ENCODE measurements at places on chromosomes 1 and 21. TPM values are rescaled to one million over a fixed set of nuclear protein-coding genes. Genes with fewer than 3 reads are reported as not detected.
A peak's percentile ranks its signal among the peaks of the same experiment; 100 is the strongest.

GRCh38 chr1:209319057-209319432, 264.5 kb upstream of the CAMK1G start:
- no peaks in the 10 kb centered on the region for H3K36me3 ChIP-seq
- no peak for DNase-seq
- no peaks in the 10 kb centered on the region for H3K4me1 ChIP-seq
- H3K27me3 ChIP-seq: no peaks in the 10 kb centered on the region
- no peak overlapping the region for H3K4me3 ChIP-seq

- no peaks in the 10 kb centered on the region for H3K36me3 ChIP-seq
- H3K4me1 ChIP-seq: no peaks in the 10 kb centered on the region
- no peak overlapping the region for H3K4me3 ChIP-seq
- H3K27me3 ChIP-seq: no peaks in the 10 kb centered on the region
These were observed 423.4 kb downstream of the NUF2 start for GRCh38 chr1:163745204-163745603.

- H3K27me3 ChIP-seq: no peaks in the 10 kb centered on the region
- DNase-seq: no peak
- H3K27ac ChIP-seq: no peak overlapping the region
- no peaks in the 10 kb centered on the region for H3K36me3 ChIP-seq
- H3K4me3 ChIP-seq: no peak overlapping the region
- no peaks in the 10 kb centered on the region for H3K4me1 ChIP-seq
These were observed 67.0 kb upstream of the KLHDC7A start for GRCh38 chr1:18413541-18414305.

SYT14 gene
- not detected for total RNA-seq

DNA sequence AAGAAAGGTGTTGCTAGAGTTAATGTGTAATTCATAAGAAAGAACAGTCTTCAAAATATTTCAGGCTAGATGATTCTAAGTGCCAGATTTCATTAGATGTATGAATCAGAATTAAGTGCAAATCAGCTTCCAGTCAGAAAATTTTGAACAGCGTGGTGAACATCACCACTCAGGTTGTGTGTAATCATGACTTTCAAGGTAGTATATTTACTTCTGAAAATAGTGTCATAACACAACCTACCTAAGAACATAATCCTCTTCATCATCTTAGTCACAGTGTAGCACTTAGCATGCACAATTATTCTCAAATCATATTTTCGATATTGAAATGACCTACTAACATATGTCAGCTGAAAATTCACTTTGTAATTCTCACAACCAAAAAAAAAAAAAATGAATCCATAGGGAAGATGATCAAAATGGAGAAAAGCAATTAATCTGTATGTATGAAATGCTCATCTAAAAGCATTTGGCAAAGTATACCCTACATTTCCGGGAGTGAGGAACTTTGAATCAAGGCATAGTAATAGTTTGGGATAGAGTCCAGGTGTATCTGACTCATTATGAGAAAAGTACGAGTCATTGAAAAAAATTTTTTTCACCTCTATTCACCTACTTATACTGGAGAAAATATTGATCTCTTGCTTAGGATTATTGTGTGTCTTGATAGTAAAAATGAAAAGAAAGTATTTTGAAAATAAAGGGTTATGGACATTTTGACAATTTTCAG, 221.8 kb upstream of the CHRM3 start:
- H3K4me1 ChIP-seq: no peaks in the 10 kb centered on the region
- H3K27me3 ChIP-seq: no peaks in the 10 kb centered on the region
- no peak overlapping the region for H3K4me3 ChIP-seq

DNA sequence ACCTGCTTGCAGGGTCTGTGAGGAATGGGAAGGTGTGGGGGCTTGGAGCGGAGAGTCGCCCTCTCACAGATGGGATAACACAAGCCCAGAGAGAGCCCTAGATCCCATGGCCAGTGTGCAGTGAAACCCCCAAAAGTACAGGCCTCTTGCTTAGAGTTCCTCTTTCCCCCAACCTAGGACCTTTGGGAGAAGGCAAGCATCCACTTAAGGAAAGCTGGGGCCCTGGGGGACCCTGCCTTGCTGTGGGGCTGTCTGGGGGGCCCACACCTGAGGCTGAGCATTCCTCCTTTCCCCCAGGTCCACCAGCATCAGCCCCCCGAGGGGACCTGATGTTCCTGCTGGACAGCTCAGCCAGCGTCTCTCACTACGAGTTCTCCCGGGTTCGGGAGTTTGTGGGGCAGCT, 1.1 kb downstream of the VWA1 start:
- H3K27ac ChIP-seq: peak overlapping the region; percentile 94
- H3K27me3 ChIP-seq: no peaks in the 10 kb centered on the region
- H3K4me1 ChIP-seq: peaks cover 65% of the 10 kb centered on the region
- peak overlapping the region; percentile 87 for H3K4me3 ChIP-seq

CHI3L2 gene
- 0.77 TPM for total RNA-seq

GRCh38 chr1:20602851-20603450, 14.1 kb downstream of the CDA start:
- H3K27me3 ChIP-seq: no peaks in the 10 kb centered on the region
- H3K4me1 ChIP-seq: no peaks in the 10 kb centered on the region

DNA sequence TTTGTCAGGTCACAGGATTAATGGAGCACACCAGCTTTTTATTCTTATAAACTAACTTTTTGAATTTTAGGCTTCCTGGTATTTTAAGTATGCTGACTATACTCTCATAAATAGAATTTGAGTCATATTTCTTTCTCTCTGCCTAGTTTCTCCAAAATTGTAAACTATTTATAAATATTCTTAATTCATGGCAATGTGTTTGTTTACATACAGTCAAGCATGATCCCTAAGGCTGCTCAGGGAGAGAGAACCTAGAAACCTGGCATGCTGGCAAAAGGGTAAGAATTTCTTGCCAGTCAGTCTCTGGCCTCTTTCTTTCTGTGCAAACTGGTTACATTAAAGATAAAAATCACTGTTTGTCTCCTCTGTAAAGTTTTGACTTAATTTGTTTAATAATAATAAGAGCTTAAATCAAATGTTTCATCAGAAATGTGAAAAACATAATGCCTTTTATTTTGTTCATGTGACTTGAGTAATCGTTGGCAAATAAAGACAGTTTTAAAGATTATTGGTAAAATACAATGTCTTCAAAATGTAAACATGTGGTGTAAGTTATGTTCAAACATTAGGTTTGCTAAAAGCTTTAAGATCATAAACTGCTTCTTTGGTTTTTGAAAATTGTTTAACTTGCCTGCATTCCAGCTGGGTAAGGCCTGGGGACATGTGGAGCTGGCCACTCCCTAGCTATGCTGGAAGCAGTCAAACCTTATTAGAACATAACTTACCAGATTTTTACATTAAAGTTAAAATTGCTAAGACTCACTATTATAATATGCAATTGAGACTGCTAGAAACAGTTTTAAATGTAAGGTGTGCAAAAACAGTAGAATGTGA, 1401.7 kb downstream of the NCAM2 start:
- H3K27me3 ChIP-seq: no peaks in the 10 kb centered on the region
- no peaks in the 10 kb centered on the region for H3K36me3 ChIP-seq
- no peaks in the 10 kb centered on the region for H3K4me1 ChIP-seq
- no peak overlapping the region for H3K4me3 ChIP-seq
- no peak overlapping the region for H3K27ac ChIP-seq

DNA sequence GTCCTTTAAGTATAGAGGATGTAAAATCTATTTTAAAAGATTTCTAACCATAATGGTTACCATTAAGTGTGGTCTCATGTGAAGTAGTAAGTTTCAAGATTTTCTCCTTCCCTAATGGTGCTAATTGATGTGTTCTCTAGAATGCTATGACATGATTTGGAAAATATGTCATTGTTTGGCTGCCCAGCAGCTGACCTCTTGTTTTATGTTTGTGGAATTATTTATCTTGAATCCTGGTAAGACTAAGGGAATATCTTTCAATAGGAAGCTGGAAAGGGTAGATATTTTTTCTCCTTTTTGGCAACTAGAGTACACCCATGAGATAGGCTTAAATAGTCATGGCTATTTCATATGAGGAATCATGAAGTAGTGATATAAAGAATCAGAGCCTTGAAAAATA, 139.8 kb upstream of the CHODL start:
- no peaks in the 10 kb centered on the region for H3K36me3 ChIP-seq
- no peaks in the 10 kb centered on the region for H3K27me3 ChIP-seq
- H3K4me3 ChIP-seq: no peak overlapping the region
- H3K4me1 ChIP-seq: no peaks in the 10 kb centered on the region

DNA sequence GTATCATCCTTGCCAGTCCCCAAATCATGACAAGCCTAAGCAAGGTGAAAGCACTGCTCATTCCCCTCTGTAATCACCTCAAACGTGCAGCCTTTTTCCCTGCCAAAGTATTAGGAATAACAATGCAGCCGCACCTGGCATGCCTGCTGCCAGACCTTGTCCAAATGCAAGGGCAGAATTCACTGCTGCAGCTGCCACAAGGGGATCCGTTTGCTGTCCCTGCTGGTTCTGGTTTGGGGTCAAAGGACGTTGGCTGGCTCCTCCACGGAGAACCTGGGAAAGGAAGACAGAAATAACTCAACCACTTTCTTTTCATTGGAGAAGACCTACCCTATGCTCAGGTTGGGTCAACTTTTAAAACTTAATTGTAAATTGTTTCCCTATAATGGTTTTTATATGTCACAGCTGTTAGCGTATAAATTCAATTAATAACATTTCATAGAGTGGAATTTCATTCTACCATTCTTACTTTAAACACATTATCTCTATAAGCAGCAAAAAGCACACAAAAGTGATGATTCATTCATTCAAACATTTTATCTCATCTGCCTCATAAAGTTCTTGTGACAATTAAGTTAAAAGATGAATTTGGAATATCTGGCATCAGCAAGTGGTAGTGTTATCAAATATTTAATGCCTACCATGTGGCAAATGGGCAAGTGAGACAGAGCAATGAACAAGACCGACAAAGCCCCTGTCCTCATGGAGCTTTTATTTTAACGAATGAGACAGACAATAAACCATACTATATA, 59.8 kb upstream of the SDC3 start:
- no peak for DNase-seq
- peaks cover 55% of the 10 kb centered on the region for H3K36me3 ChIP-seq
- no peaks in the 10 kb centered on the region for H3K27me3 ChIP-seq

CTBS gene
- total RNA-seq: 47.7 TPM

ELOVL1 gene
- total RNA-seq: 105 TPM
